ENCODE measurements at places on chromosomes 4 and X.

DNA sequence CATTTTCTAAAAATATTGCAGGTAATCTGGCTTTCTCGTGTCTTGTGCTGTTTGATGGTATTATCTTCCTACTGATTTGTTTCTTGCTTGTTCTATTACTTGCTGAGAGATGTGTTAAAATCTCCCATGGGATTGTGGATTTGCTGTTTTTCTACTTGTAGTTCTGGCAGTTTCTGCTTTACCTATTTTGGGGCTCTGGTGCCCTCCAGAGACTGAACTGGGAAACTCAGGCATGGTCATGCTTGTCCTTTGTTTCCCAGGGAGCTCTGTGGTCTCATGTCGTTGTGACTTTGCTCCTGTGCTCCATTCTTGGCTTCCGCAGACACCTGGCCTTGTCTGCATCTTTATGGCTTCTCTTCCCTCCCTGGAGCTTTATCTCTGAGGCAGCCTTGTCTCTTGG, 39.5 kb downstream of the NSD2 start:
- DNase-seq, result no peak

DNA sequence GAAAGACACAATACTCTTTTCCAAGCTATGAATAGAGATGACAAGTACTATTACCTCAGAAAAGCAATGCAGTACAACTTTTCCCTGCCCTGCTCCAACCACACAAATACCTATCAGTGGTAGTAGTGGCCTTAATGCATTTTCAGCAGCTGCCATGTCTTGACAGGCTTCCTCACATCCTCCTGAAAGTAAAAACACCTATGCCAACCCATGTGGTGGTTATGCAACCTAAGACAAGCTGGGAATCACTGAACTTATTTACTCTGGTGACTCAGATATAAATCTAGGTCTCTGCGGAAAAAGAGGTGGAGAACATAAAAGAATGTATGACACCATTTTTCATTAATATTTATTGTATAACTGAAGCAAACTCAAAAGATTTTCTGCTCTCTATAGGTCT, 14.5 kb downstream of the WDFY3 start:
- no peak for DNase-seq

DNA sequence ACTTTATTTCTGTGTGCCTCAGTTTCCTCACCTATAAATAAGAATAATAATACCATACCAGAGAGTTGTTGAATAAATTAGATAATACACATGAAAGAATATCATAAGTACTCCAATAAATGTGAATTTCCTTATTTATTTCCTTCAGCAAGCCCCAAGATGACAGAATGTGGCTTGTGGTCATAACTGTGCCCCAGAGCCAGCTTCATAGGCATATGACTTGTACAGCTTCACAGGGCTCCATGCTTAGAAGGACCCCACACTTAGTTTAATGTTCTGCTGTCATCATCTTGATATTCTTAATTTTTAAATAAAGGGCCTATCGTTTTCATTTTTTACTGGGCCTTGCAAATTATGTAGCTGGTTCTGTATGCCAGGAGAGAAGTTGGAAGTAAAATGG, 25.3 kb downstream of the VSIG4 start:
- DNase-seq, result no peak

DNA sequence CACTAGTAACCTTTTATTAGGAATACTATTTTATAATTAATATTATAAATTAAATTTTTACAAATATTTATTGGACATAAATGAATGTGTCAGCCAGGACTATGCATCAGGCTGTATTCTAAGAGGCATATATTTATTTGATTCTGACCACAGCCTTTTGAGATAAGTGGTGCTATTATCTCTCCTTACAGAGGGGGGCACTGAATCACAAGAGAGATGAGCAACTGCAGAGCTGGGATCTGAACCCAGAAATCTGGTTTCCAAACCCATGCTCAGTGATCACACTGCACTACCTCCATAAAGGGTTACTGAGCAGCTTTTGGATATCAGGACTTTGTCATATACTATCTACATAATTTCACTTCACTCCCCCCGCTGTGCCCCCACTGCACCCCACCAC, 322.0 kb downstream of the TMA16 start:
- DNase-seq, result no peak

GRCh38 chrX:153696100-153696499, 8.4 kb downstream of the SLC6A8 start:
- no peak for DNase-seq

DNA sequence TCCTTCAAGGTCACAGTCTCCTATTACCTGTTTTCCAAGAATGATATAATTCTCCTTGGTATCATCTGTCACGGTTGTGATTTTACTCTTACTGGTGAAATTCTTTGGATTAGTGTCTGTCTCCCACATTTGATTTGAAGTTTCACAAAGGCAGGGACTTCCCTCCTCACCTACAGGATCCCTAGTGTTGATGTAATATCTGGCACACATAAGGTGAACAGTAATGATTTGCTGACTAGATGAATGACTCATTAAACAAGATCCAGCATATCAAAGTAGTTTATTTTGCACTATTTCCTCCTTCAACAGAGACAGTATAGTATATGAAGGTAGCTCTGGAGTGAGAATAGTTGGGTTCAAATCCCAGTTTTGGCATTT, 135.3 kb upstream of the IL1RAPL2 start:
- DNase-seq, result no peak

DNA sequence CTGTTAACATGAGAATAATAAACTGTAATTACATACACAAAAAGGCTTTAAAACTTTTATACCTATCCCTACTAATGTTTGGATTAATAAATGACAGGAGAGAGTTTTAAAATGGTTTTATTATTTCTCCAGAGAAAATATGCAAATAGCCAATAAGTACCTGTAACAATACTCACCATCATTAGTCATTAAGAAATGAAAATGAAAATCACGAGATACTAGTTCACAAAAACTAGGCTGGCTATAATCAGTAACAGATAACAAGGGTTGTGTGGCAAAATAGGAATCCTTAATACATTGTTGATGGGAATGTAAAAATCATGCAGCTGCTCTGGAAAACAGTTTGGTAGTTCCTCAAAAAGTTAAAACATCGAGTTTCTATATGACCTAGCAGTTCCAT, 25.2 kb upstream of the AP1AR start:
- DNase-seq, result no peak

GRCh38 chr4:184275766-184276165, 58.1 kb upstream of the ENPP6 start:
- no peak for DNase-seq

GRCh38 chrX:135185795-135186443, 14.7 kb upstream of the CT55 start:
- peak; percentile 14 for DNase-seq

DNA sequence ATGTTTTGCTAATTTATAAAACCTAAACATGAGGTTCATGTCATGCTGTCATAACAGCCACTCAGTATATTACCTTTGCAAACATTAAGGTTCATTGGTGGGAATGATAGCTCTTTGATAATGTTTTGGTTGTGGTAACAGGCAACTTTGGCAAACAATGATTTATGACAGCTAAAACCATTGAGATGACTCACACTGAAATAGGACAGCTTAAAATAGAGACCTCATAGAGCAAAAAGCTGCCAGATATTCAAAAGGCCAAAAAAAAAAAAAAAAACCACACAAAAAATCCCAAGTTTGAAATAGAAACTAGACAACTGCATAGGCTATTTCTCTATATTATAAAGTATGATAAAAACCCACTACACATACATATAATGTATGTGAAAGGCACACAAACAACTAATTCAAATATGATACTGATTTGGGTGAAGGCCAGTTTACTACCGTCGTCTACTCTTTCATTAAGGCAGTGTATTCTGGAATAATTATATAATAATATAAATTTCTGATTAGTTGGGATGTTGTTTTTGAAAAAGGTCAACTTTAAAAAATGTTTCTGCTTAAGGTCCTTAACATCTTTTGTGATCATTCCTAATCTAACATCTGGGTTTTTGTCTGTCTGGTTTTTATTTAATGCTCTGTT, 646.0 kb upstream of the PITX2 start:
- DNase-seq, result no peak

DNA sequence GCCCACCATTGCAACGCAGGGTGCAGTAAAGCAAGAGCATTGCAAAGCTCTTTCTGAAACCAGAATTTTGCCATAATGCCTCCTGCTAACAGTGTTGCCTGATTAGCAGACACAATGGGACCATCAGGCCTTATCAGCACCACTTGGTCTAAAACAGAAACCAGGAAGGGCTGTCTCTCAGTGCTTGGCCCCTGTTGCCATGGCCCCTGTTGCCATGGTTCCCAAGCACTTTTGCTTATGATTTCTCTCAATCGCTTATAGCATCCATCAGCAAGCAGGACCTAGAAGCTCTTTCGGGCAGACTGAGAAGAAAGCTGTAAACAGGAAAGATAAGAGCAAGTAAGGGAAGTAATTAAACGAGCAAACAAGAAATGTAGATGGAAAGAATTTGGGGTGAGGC, 36.8 kb downstream of the RTL5 start:
- peak; percentile 14 for DNase-seq

- no peak for DNase-seq
These were observed 13.0 kb downstream of the CORIN start for GRCh38 chr4:47824840-47825239.

DNA sequence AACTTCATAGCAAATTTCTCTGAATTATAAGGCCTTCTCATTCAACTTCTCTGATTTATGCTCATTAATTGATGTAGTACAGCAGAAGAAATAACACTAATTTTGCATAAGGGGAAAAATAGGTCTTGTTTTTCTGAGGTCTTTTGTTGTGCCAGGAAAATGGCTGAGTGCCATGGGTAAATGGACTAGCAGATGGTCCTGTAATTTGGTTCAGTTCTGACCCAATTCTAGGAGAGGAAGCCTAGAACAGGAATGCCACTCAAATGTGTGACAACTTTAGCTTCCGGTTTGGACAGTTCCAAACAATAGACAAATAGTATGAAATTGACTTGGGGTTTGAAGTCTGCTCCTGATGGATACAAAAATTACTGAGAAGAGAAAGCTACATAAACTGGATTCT, 6.2 kb downstream of the RAB9B start:
- no peak for DNase-seq

- DNase-seq, result no peak
These were observed 124.7 kb upstream of the CPEB2 start for GRCh38 chr4:14877246-14878225.

- DNase-seq, result no peak
These were observed 32.6 kb upstream of the NAA11 start for GRCh38 chr4:79358438-79358837.

- no peak for DNase-seq
These were observed 304.5 kb downstream of the CBLL2 start for GRCh38 chrX:22577181-22577580.

DNA sequence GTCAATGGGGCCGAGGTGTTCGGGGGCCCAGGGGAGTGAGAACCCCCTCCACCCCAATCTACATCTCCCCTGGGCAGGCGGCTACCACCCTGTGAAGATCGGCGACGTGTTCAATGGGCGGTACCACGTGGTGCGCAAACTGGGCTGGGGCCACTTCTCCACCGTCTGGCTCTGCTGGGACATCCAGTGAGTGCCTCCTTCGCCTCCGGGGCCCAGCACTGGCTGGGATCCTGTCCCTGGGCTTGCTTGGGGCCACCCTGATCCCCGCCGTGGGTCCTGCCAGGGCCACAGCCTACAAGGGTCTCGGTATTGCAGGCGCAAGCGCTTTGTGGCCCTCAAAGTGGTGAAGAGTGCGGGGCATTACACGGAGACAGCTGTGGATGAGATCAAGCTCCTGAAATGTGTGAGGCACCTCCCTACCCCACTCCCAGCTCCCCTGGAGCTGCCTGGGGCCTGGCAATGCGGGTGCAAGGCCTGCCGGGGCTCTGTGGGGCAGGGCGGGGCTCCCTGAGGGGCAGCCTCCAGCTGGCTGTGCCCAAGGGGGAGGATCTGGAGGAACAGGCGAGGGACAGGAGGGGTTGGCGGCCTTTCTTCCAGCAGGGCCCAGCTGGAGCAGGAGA, 697 bp downstream of the SRPK3 start:
- no peak for DNase-seq

DNA sequence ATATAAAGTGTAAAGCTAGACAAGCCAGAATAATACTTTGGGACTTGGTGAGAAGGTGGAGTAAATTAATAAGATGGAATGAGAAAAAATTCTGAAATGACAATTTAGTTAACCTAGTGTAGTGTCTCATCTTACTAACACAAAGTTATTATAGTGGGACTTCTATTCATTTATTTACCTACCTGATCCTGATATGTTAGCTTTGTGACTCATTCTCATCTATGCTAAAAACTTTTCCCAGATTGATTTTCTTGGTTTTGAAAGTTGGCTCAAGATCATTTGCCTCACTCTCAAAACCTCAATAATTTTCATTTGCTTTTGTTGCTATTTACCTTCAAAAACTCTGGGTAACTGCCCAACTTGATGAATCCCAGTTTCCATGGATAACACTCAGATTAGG, 698.6 kb downstream of the SH3BGRL start:
- DNase-seq, result no peak

- no peak for DNase-seq
These were observed 32.3 kb upstream of the BBS12 start for GRCh38 chr4:122700178-122700725.

- DNase-seq, result no peak
These were observed 76.0 kb upstream of the GIMD1 start for GRCh38 chr4:106444557-106444956.

GRCh38 chr4:78057600-78058550, 752 bp downstream of the FRAS1 start:
- DNase-seq, result peak; percentile 49

- DNase-seq, result no peak
These were observed 1114.6 kb upstream of the AGA start for GRCh38 chr4:178556796-178557195.

- DNase-seq, result no peak
These were observed 89.9 kb upstream of the PAK3 start for GRCh38 chrX:111006116-111006515.

DNA sequence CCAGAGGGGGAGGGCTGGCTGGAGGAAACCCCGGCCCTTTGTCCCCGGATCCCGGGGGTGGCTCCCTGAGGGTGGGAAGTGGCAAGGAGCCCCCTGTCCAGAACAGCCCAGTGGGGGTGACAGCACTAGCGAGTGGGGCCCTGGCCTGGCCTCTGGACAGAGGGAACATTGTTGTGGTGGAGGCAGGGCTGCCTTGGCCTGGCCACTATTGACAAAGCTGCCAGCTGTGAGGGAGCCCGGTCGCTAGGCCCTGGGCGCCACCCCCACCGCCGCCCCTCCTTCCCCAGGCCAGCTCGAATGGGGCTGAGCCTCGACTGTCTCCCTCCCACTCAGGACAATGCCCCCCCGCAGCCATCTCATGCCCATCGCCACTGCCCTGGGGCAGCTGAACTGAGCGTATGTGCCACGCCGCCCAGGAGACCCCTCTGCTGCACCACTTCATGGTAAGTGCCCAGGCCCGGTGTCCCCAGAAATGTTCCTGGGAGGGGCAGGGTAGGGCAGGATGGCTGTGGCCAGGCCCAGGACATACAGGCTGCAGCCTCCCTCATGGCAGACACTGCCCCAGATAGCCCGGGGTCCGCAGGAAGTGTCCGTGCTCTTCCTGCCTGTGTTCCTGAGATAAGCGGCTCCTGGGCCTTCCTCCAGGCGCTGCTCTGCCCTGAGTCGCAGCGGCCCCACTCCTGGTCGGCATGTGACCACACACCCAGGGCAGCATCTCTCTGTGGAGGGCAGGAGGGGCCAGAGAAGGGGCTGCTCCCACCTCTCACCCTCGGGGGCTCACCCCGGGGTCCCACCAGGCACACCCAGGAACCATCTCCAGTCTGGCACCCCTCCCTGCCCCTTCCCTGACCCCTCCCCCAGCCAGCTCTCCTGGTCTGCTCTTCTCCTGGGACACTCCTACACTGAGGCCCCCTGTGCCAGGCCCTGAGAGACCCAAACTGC, 1.4 kb downstream of the PLXNB3 start:
- DNase-seq, result no peak

Measured in activated naive CD8-positive, alpha-beta T cell treated with anti-CD3 and anti-CD28 coated beads for 36 hours (primary cell).